ENCODE measurements at places on chromosomes 5 and 9. TPM values are rescaled to one million over a fixed set of nuclear protein-coding genes. Genes with fewer than 3 reads are reported as not detected.

DNA sequence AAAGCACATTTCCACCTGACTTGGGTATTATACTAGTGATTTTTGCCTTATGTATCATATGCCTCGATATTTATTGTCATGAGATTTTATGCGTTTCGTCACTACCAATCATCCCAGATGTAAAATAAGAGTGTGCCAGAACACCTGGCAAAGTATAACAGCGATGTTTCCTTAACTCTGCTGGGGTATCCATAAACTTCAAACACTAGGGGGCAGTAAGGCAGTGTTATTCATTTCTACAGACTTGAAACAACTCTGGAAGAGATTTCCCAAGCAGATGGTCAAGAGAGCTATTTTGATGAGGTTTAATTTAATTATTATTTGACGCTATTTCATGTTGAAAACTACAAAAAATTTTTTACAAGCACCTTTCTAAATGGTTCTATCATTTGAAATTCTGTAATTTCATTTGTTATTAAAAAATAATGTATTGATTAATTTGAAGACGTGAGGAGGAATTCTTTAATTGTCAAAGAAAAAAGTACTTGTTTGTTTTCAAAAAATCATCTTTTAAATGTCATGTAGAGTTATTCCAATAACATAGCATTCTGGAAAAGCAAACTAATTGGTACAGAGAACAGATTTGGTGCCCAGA is 388.5 kb upstream of the CTNND2 start:
- no peak for DNase-seq

GRCh38 chr9:38119560-38120236 is 50.7 kb upstream of the SHB start:
- DNase-seq: no peak

GRCh38 chr5:93705896-93706295 is 35.5 kb downstream of the POU5F2 start:
- DNase-seq: no peak

- DNase-seq: no peak
These were observed 33.7 kb downstream of the SLC25A51 start for GRCh38 chr9:37870081-37870798.

- DNase-seq: peak; percentile 87
These were observed 98.6 kb upstream of the HMHB1 start for GRCh38 chr5:143713047-143714003.

- no peak for DNase-seq
These were observed 103.2 kb upstream of the VCAN start for GRCh38 chr5:83368319-83368718.

DNA sequence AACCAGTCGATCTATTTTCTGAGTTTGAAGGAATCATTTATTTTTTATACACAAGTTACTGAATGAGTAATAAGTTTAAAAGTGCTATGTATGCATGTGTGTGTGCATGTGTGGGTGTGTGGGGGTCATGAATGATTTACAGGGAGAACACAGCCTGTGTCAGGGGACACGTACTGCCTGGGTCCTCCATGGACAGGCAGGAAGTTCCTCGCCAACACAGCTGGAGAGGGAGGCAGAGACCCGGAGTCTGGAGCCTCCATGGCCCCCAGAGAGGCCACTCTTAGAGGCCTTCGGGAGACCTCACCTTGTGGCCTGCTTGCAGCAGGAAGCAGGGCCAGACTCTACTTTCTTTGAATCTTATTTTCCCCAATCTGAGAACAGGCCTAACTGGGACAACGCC is 144.7 kb downstream of the GABBR2 start:
- no peak for DNase-seq

- no peak for DNase-seq
These were observed 7.6 kb downstream of the SHB start for GRCh38 chr9:38061326-38061977.

DNA sequence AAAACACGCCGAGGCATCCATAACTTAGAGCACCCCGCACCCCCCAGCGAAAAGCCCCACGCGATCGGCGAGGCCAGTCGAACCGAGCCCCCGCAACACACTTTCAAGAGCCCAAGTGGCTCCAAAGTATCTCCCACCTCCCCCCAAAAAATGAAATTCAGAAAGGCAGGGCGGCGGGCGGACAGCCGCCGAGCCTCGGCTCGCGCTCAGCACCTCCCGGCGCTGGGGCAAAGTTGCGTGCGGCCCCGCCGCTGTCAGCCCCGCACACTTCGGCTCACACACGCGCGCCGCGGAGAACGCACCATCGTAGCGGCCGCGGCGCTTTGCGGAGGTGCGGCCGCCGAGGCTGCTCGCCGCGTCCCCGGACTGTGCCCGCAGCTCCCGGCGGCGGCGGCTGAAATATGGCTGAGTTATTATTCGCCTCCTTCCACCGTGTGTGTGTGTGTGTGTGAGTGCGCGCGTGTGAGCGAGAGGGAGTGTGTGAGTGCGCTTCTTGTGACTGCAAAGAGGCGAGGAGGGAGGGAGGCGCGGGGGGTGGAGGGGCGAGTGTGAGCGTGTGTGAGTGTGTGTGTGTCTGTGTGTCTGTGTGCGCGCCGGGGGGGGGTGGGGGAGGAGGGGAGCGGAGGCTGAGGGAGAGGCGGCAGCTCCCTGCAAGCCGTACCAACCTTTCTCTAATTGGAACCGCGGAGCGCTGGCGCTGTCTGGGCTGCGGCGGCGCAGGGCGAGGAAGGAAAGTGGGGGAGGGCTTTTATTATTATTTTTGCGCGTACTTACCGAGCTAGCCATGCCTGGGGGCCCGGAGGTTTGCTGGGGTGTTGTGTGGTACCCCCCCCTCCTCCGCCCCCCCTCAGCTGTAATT is 599 bp downstream of the MLLT3 start:
- peak; percentile 90 for DNase-seq

Gene TPM2
- polyA plus RNA-seq: 494 TPM

Gene PCDHA9
- polyA plus RNA-seq: not detected
